Thoracic aorta (tissue), 2 donors: ENCODE measurements at places on chromosomes 12 and 14. TPM values are rescaled to one million over a fixed set of nuclear protein-coding genes. Genes with fewer than 3 reads are reported as not detected.
A peak's percentile ranks its signal among the peaks of the same experiment; 100 is the strongest.

The PPFIA2 gene
- total RNA-seq: 23.0 TPM

The PRR4 gene
- 22.7 TPM for total RNA-seq

The GDF11 gene
- 3.0 TPM for total RNA-seq

GRCh38 chr14:89137526-89138163 is 279.4 kb downstream of the FOXN3 start:
- peak; percentile 76 for DNase-seq

GRCh38 chr14:94571395-94571794 is 9.8 kb upstream of the SERPINA5 start:
- no peak for DNase-seq

DNA sequence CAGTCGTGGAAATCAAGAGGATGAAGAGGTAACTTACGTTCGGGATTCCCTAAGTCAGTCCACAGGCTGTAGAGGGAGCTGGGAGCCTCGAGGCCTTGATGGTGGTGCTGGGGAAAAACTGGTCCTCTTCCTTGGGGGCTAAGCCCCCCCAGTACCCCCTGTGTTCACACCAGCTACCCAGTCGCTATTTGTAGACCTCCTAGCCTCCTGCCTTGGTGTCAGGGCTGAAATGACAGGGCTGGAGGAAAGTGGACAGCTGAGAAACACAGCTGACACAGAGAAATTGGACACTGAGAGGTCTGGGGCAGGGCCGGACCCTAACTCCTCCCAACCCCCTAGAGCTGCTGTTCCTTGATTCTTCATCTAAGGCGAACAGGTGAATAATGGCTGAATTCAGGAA is at the start of gene STAC3:
TSS of gene STAC3 (minus strand) at position 232 of the 400 bp plus-strand sequence. CDS start 1,551 bp downstream, outside the sequence.
- no peak for DNase-seq

GRCh38 chr12:39935839-39936238 is 170.0 kb downstream of the SLC2A13 start:
- no peak for DNase-seq

GRCh38 chr14:62179367-62180018 is 417.3 kb downstream of the SNAPC1 start:
- no peak for DNase-seq
